Stimulated activated CD8-positive, alpha-beta memory T cell treated with anti-CD3 and anti-CD28 coated beads, Interleukin-12 subunit alpha, Interleukin-12 subunit beta, amount 100 ng/mL, for 1 hour (primary cell): ENCODE measurements at places on chromosomes 7 and 10.

DNA sequence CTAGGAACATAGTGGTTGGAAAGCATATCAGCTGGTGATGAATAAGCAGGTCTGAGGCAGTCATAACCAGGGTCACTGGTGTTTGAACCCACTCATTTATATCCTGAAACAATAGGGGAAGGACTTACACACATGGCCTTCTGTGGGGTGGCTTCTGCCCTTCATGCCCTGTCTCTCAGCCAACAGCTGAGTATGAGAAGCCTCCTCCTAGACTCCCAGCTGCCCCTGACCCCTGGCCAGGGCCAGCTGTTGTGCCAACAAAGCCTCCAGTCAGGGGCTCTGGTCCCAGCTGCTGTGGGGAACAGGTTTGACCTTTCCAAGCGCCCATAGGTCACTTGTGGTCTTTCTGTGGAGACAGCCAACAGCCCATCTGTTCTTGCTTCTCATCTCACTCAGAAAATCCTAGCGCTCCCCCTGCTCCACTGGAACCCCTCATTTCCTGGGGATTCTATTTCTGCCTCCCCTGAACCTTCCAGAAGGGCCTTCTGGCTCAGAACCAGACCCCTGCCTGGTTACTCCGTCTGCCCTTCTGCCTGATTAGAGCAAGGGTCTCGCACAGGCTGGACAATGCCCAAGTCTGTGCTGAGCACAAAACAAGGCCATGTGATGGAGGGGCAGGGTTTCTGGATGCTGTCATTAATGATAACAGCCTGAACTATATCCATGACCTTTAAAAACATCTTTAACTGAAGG is 9.7 kb upstream of the PURB start:
- DNase-seq, result no peak

GRCh38 chr10:100683004-100683403 is 62.4 kb upstream of the PAX2 start:
- DNase-seq, result no peak

DNA sequence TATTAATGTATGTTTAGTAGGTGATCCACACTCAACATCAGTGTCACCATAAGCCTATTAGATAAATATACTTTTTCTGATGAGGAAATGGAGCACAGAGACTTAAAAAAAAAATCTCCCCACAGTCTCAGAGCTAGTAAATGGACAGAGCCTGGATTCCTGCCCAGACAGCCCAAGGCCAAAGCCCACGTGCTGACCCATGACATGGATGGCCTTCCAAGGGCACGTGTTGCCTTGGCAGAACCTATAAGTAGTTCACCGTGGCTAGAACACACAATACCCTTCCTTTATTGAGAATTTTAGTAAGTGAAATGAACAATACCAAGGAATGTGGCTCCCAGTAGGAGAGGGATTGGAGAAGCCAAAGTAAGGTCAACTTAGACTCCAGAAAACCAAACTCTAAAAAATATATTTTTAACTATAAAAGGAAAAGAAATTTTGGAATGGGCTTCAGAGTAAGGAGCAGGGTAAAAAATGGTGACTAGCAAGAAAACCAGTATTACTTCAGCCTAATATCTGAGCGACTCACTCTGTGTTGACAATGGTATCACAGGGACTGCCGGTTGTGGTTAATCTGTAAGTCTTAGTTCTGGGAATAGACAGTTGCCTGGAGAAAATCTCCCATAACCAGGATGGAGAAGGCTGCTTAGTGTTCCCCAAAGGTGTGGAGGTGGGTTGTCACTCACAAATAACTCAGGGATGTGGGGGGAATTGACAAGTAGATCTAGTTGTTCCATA is 223.0 kb downstream of the SORCS1 start:
- DNase-seq, result no peak

GRCh38 chr7:128168667-128169210 is 72.3 kb upstream of the LEP start:
- no peak for DNase-seq

GRCh38 chr10:3850999-3851937 is 66.3 kb upstream of the KLF6 start:
- DNase-seq, result no peak

DNA sequence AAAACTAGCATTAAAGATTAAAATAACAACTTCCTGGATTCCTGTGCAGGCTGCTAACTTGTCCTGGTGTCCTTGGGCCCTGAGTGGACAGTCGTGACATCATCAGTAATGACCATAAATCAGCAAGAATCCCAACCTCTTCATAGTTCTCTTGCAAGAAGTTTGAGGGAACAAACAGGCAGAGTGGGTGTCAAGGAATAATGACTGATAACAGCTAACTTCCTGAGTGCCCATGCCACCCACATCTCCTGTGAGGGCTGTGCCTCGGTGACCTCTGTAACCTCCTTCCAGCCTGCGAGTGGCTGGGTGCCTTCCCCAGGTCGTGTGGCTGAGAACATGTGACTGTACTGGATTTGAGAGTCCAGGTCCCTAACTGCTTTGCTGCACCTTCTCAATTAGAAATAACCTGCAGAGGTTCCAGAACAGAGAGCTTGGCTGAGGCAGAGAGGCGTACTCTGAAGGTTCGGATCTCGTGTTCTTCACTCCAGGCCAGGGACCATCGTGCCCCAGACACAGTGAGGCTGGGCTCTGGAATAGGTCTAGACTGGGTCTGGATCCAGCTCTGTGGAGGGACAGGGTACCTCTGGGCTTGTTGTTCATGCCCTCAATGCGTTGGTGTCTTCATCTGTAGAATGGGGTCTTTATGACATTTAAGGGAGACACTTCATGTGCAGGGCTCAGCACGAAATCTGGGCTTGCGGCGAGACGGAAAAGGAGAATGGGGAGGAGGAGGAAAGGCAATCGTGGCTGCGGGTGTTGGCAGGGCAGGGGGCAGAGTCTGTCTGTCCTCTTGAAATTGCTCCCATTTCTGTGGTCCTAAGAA is 313.1 kb upstream of the ZNF32 start:
- DNase-seq, result no peak

GRCh38 chr10:30215623-30216022 is 133.5 kb downstream of the MTPAP start:
- no peak for DNase-seq

GRCh38 chr10:33227489-33227888 is 107.0 kb downstream of the NRP1 start:
- DNase-seq, result no peak

GRCh38 chr10:14412624-14413023 is 81.9 kb upstream of the FRMD4A start:
- DNase-seq, result no peak

DNA sequence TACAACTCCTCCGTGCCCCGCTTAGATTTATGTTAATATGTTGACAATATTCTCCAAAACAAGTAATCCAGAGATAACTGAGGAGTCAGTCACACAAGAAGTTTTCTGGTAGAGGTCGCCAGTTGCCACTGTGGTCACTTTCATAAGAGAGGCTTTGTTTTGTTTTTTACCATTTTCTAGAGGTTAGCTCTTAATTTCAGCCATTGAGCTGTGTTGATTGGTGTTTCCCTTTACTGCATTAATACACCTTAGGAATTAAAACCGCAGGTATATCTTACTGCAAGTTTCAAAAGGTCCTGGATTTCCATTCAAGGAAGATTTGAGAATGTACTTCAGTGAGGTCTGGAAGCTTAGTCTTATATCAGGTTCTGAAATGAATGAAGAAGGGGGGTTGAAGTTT is 3.5 kb downstream of the BMI1 start:
- no peak for DNase-seq

- no peak for DNase-seq
Observed at GRCh38 chr10:77297393-77297739, 340.2 kb downstream of the KCNMA1 start.

DNA sequence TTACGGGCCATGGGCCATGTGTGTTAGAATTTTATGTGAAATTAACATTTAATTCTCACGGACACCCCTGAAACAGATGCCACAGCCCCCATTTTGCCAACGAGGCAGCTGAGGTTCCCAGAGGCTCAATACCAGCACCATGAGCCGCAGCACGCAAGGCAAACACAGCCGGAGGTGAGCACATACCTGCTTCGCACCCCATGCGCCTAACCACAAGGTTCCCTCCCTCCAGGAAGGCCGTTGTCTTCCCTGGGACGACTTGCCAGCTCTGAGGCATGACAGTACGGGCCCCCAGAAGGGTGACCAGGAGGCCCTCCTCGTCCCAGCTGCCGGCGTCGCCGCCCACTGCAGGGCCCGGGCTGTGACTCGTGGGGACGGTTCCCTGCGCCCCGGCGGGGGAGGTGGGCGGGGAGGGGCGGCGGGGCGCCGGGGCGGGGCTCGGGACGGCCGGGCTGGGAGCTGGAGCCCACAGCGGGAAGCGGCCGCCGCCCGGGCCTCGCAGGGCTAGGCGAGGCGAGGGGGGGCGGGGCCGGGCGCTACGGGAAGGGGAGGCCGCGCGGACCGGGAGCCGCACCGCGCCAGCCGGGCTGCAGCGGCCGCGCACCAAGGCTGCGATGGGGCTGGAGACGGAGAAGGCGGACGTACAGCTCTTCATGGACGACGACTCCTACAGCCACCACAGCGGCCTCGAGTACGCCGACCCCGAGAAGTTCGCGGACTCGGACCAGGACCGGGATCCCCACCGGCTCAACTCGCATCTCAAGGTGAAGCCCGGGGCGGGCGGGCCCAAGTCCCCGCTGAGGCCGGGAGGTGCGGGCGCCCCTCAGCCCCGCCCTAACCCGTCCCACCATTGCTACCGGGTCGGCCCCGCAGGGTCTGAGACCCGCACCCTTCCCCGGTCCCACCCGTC is at the start of gene CAV2:
Gene CAV2 (plus strand): TSS at position 571 of the 910 bp plus-strand sequence. CDS start 44 bp downstream, at position 615.
- no peak for DNase-seq

- DNase-seq, result no peak
Observed at GRCh38 chr7:1922071-1922869, 252.2 kb downstream of the ELFN1 start.

DNA sequence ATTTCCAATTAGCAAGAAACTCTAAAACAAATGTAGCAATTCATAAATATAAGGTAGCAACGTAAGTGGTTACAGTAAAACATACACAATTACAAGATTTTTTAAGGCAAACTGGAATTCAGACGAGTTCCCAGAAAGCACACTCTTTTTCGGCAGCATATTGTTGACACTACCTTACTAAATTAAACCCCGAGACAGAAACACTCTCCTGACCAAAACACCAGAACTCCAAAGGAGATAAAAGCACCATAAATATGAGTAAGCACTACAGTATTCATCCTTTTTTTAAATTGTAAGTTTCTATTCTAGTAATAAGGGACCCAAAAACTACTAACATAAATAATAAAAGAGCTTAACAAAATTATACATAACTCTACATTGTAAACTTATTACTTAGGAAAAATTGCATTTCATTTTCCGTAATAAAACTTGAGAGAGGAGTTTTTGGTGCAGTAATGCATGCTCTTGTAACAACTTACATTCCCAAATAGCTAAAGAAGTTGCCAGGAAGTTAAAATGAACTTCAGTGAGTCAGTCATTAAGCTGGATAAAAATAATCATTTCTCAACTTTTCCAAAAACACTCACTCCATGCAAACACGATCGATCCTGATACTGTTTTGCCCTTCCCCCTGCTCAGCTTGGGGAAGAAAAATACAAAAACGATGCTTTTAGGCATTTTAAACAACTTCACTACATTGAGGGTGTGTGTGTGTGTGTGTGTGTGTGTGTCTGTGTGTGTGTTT is 2.0 kb downstream of the PIP4K2A start:
- DNase-seq, result no peak

DNA sequence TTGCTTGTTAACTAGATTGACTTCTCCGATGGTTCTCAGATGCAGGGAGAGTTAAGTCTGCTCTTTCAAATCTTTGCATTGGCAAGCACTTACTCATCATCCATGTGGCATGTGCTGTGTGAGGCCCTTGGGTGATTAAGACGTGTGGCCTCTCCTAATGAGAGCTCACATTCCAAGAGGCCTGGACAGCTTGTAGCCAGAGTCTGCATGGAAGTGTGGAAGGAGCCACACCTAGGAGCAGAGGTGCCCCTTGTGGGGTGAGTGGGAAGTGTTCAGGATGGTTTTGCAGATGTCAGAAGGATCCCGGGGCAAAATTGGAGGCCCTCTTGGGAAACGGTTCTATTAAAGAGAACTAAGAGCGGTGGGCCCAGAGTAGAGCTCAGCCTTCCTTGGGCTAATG is 225.9 kb downstream of the PAXIP1 start:
- no peak for DNase-seq

- DNase-seq, result no peak
Observed at GRCh38 chr7:54823776-54824175, 64.8 kb upstream of the SEC61G start.

- DNase-seq, result no peak
Observed at GRCh38 chr10:13795653-13796555, 209.1 kb downstream of the PRPF18 start.

GRCh38 chr10:128422190-128422589 is 296.0 kb upstream of the MKI67 start:
- no peak for DNase-seq

DNA sequence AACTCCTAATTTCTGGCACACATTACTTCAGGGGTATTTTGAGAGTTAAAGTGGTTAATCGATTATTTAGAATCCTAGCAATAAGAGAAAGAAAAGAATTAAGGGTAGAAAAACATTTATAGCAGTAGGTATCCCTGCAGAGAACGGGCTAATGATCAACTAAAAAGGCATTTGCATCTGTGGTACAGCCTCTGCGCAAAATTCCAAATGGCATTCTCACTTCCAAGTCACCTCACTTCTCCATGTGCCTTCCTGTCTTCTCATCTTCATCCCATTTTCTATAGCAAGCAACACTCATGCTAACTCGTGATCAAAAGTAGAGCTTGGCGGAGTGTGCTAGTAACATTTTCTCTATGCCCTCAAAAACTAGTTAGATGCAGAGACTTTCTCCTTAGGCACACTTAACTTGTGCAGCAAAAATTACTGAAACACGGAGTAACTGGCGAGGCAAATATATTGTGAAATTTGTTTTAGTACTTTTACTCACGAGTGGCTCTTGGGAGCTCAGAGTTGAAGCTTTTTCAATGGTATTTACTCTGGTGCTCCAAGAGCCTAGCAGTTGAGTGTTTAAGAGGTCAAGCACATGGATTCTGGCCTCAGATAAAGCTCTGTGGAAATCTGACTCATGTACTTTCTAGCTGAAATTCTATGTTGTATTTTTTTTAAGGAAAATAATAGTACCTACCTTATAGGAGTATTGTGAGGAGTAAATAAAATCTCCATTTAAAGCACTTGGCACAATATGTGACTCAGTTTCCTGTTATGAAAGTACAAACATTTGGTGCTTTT is 65.1 kb downstream of the MET start:
- DNase-seq, result no peak
